ENCODE measurements at places on chromosomes 4 and X. TPM values are rescaled to one million over a fixed set of nuclear protein-coding genes. Genes with fewer than 3 reads are reported as not detected.

- no peak overlapping the region for H3K27ac ChIP-seq
- H3K4me1 ChIP-seq = peaks cover 13% of the 10 kb centered on the region
- no peak overlapping the region for H3K4me3 ChIP-seq
- DNase-seq = no peak
- no peaks in the 10 kb centered on the region for H3K27me3 ChIP-seq
Measured at GRCh38 chr4:26607776-26608175, 23.9 kb downstream of the TBC1D19 start.

DNA sequence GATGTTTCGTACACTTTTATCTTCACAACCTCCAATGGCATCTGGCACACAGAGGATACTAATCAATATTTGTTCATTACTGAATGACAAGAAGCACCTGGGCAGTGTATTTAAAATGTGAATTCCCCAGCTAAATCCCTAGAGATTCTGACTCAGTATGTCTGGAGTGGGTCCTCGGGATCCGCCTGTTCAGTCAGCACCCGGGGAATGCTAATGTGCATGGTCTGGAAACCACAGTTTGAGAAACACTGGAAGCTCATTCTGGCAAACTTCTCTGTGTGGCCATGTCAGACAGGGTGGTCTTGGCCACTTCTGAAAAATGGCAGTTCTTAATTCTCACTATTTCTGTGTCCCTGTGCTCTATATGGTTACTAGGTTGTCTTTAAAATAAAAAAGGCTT, 138.8 kb upstream of the VCX start:
- no peak overlapping the region for H3K27ac ChIP-seq
- H3K27me3 ChIP-seq = no peaks in the 10 kb centered on the region
- no peak for DNase-seq
- H3K4me1 ChIP-seq = no peaks in the 10 kb centered on the region

- H3K4me3 ChIP-seq = no peak overlapping the region
- peaks cover 3% of the 10 kb centered on the region for H3K4me1 ChIP-seq
- H3K27me3 ChIP-seq = no peaks in the 10 kb centered on the region
- H3K36me3 ChIP-seq = no peaks in the 10 kb centered on the region
Measured at GRCh38 chrX:118212817-118213183, 96.2 kb upstream of the KLHL13 start.

- DNase-seq = no peak
- no peaks in the 10 kb centered on the region for H3K27me3 ChIP-seq
- H3K4me3 ChIP-seq = no peak overlapping the region
Measured at GRCh38 chrX:118631586-118631985, 95.8 kb upstream of the IL13RA1 start.

- H3K4me3 ChIP-seq = no peak overlapping the region
- no peak overlapping the region for H3K27ac ChIP-seq
- no peaks in the 10 kb centered on the region for H3K4me1 ChIP-seq
- peaks cover 7% of the 10 kb centered on the region for H3K27me3 ChIP-seq
Measured at GRCh38 chr4:101857176-101857575, 66.6 kb downstream of the BANK1 start.

DNA sequence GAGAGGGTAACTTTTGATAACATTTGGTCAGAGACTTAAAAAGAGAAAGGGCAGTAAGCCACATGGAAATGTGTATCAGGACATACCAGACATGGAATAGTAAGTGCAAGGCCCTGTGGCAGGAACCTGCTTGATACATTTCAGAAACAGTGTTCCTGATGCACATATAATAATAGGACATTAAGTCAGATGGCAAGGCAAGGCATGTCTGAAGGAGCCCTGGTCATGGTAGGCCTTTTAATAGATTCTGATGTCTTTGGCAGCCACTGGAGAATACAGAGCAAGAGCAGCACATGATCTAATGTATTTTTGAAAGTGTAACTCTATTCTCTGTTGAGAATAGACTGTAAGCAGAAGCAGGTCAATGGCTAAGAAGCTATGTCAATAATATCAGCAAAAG, 279.7 kb downstream of the CAMK2D start:
- H3K4me1 ChIP-seq = peaks cover 7% of the 10 kb centered on the region
- H3K27me3 ChIP-seq = no peaks in the 10 kb centered on the region
- H3K27ac ChIP-seq = no peak overlapping the region
- no peak for DNase-seq
- peaks cover 63% of the 10 kb centered on the region for H3K36me3 ChIP-seq
- H3K4me3 ChIP-seq = no peak overlapping the region

OR13H1 gene
- total RNA-seq = not detected

CLDN24 gene
- total RNA-seq = not detected

Measured in activated naive CD8-positive, alpha-beta T cell treated with anti-CD3 and anti-CD28 coated beads for 36 hours (primary cell).